ENCODE measurements at places on chromosomes 2 and 18.
A peak's percentile ranks its signal among the peaks of the same experiment; 100 is the strongest.

DNA sequence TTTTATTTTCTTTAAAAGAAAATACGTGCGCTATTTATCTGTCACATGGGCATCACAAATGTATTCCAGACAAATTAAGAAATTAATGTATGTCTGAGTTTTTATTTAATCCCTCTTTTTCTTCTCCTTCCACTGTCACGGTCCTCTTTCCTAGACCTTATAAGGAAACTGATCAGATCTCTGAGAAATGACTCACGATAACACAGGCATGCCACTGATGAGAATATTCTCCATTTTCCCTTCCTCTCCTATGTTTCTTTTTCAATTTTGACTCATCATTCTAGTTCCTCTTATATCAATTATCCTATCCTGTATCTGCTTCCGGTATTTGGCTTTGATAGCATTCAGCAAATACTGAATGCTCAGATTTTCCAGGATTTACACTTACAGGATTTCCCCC is 121.8 kb downstream of the DSC3 start:
- DNase-seq = no peak

- DNase-seq = no peak
Measured at GRCh38 chr2:74864728-74865722, 31.1 kb downstream of the HK2 start.

GRCh38 chr2:9715238-9715637 is 84.4 kb upstream of the YWHAQ start:
- no peak for DNase-seq

DNA sequence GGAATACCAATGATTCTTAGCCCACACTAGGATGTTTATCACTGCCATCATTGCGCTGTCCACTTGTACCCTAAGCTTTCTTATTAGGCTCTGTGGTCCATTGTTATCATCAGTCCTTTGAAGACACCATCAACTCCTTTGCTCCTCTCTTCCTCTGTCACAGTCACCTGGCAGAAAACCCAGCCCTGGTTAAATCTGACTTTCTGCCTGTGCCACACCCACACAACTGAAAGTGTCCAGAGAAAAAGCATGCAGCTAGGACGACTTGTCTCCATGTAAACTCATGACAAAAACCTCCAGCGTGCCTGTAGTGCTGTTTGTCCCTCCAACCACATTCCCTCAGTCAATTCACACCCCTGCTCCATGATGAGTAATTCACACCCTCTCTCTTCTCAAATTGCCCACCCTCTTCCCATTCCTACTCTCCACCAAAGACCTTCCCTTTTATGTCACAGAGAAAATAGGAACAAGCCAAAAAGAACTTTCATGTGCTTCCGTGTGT is 297.4 kb upstream of the MGAT5 start:
- DNase-seq = no peak

- no peak for DNase-seq
Measured at GRCh38 chr2:191122638-191123294, 28.0 kb downstream of the STAT4 start.

- DNase-seq = no peak
Measured at GRCh38 chr18:36527740-36528455, 230.4 kb downstream of the FHOD3 start.

- DNase-seq = peak; percentile 25
Measured at GRCh38 chr2:127220102-127220767, at the start of gene CYP27C1. TSS of gene CYP27C1 (minus strand) at chr2:127220299. CDS start at chr2:127220270, 29 bp downstream.

DNA sequence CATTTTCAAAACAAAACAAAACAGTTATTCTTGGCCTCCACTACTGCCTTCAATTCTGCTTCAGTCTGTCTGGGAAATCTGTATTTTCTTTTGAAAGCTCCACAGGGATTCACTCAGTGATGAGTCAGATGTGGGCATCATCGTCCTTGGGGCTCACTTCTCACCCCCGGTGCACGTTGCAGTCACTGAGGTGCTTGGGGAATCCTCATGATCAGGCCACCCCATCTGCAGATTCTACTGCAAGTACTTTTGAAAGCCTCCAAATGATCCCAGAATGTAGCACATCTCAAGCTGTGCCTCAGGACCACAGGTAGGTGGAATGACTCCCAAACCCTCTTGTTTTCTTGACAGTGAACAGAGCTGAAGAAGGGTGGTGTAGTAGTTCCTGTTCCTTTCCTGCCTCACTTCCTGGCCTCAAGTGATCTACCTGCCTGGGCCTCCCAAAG is 34.3 kb downstream of the LPIN2 start:
- peak; percentile 35 for DNase-seq

DNA sequence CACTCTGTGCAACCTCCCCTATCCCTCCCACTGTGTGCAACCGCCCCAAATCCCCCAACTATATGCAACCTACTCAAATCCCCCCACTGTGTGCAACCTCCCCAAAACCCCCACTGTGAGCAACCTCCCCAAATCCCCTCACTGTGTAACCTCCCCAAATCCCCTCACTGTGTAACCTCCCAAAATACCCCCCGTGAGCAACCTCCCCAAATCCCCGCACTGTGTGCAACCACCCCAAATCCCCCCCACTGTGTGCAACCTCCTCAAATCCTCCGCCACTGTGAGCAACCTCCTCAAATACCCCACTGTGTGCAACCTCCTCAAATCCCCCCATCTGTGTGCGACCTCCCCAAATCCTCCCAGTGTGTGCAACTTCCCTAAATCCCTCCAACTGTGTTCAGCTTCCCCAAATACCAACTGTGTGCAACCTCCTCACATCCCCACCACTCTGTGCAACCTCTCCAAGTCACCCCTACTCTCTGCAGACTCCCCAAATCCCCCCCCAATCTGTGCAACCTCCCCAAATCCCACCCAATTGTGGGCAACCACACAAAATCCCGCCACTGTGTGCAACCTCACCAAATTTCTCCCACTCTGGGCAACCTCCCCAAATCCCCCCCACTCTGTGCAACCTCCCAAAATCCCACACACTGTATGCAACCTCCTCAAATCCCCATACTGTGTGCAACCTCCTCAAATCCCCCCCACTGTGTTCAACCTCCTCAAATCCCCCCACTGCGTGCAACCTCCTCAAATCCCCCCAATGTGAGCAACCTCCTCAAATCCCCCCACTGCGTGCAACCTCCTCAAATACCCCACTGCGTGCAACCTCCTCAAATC is 114.1 kb downstream of the TPO start:
- no peak for DNase-seq

DNA sequence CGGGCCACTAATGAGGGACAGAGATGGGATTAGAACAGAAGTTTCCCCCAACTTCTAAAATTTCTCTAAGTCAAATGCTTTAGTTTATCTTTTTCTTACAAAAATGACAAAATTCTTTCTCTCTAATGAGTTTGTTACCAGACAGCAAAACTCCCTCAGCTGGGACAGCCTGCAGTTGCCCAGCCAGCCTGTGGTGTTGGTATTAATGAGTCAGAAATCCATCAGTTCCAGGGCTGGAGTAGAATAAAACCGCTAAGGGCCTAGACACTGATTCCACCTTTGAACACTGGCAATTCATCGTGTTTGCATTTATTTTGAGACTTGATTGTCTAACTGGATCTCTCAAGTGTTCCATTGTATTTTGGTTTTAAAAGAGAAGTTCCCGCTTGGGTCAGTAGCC is 38.3 kb upstream of the SMAD2 start:
- DNase-seq = no peak

DNA sequence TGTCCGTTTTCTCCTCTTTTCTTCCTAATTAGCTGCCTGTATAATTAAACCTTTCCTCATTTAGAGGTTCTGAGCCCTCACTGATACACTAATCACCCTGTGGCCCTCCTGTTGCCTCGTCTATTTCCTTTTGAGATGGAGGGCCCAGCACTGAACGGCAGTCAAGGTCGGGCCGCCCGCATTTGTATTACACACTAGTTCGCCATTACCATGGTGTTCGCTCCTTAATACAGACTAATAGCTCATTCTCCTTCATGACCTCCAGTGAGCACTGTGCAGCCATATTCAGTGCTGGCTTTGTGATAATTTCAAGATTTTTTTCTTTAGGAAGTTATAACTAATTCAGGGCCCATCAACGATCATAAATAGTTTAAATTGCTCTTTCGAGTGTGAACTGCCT is 64.1 kb downstream of the SLC4A3 start:
- DNase-seq = no peak

- peak; percentile 39 for DNase-seq
Measured at GRCh38 chr2:15539999-15540398, 21.1 kb downstream of the NBAS start.

DNA sequence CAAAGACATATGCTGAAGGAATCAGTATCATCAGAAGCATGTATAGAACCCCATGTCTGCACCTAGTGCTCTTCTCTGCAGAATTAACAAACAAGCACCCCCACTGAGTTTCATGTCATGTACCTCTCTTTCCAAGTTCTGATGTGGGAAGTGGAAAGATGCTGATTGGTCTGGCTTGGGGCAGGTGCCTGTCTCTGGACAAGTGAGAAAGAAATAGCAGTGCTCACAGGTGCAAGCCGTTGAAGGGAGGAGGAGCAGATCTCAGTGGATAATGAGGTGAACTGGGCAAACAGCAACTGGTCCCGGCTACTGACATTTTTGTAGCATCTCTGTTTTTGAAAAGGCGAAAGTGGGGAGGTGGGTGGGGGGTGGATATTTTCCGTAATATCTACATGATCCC is 17.5 kb upstream of the ACVR1 start:
- no peak for DNase-seq

DNA sequence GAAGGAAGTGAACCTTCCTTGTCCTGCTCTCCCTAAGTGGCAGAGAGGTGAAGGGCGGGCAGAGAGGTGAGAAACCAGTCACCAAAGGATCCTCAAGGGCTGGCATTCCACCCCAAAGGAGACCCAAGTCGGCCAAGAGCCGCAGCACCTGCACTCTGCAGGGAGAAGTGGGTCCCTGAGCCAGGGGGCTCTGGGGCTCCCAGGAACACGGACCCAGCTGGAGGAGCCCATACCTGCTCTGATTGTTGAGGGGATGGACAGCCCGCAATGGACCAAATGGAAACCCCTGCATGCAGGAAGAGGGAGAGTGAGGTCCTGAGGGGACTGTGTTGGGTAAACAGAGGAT is 233.3 kb downstream of the ATAD2B start:
- no peak for DNase-seq

DNA sequence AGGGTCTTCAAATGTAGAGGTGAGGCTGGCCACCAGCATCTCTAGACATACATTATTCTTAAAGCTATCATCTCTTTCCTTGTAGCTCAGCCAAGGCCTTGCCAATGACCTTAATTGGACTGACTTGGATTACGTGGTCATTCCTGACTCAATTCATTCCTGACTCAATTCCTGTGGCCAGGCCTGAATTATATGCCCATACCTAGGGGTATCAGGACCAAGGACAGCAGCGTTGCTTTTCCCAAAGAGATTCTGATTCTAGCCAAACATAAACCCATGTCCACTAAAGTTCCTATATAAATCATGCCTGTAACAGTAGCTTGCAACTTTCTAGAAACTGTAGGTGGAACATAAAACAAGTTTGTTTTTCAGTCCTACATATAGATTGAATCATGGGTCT is 231.7 kb downstream of the ARL6IP6 start:
- no peak for DNase-seq

- no peak for DNase-seq
Measured at GRCh38 chr2:240482141-240482540, 46.7 kb downstream of the GPC1 start.

- no peak for DNase-seq
Measured at GRCh38 chr2:136175868-136176267, 57.9 kb upstream of the CXCR4 start.

DNA sequence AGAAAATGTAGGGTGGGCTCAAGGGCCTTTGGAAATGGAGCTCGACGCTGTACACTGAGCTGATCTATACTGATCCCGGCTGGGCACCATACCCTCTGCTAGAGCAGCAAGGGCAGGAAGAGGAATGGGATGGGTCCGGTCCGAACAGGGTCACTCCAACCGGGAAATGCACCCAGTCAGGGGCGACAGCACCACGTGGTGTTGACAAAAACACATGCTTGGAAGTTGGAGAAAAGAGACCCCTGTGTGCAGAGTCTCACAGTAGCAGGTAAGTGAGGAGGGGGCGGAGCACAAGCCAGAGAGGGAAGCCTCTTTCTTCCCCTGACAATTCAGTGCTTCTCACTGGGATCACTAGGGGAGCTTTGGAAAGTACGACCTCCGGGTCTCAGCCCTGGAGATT is 84.1 kb upstream of the ASB18 start:
- no peak for DNase-seq

GRCh38 chr2:157185476-157186227 is 71.9 kb upstream of the GALNT5 start:
- no peak for DNase-seq

- no peak for DNase-seq
Measured at GRCh38 chr2:190587106-190587505, 52.6 kb upstream of the NEMP2 start.

DNA sequence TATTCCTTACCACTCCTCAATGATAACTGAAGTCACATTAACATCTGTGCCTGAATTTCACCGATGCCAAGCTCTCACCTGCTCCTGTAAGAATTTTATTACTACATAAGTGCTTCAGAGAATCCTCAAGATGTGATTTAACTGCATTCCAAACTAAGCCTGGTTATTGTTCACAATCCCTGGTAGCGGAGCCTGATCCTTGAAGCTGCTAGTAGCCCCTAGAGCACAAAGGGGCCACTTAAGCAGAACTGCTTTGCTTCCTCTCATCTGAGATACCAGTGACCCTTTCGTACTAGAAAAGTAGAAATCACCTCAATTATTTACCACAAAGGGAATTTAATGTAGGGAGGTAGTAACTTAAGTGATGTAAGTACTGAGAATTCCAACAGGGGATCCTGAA is 529.6 kb downstream of the CPS1 start:
- no peak for DNase-seq

DNA sequence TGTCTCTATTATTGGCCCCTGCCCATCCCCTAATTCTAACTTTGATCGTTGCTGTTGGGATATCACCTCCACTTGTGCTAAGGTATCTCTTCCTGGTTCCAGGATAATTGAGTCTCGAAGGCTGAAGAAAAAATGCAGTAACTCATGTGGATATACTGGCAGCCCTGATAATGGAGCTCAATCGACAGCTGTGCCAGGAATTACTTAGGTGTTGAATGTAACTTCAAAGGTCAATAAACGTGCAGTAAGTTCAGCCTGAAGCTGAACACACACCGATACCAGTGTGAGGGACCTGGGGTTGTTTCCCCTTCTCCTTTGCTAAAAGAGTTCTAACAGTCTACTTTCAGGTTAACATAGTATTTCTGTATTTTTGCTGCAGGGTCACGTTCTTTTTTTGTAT is 11.9 kb upstream of the REG3G start:
- no peak for DNase-seq

GRCh38 chr2:232949016-232949415 is 64.0 kb downstream of the NGEF start:
- no peak for DNase-seq

DNA sequence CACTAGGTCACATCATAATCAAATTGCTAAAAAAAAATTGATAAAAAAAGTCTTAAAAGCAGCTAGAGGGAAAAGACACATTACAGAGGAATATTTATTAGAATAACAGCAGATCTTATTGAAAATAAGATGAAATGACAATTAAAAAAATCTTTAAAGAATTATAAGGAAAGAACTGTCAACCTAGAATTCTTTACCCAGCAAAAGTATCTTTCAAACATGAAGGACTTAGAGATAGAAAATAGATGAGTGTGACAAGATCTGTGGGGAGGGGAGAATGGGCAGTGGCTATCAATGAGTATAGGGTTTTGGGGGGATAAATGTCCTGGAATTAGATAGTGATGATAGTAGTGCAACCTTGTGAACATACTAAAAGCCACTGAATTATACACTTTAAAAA is 26.5 kb upstream of the RNF103 start:
- DNase-seq = no peak

- no peak for DNase-seq
Measured at GRCh38 chr18:78571063-78571785, 408.4 kb upstream of the SALL3 start.
